ENCODE measurements at places on chromosomes 2 and 18.

DNA sequence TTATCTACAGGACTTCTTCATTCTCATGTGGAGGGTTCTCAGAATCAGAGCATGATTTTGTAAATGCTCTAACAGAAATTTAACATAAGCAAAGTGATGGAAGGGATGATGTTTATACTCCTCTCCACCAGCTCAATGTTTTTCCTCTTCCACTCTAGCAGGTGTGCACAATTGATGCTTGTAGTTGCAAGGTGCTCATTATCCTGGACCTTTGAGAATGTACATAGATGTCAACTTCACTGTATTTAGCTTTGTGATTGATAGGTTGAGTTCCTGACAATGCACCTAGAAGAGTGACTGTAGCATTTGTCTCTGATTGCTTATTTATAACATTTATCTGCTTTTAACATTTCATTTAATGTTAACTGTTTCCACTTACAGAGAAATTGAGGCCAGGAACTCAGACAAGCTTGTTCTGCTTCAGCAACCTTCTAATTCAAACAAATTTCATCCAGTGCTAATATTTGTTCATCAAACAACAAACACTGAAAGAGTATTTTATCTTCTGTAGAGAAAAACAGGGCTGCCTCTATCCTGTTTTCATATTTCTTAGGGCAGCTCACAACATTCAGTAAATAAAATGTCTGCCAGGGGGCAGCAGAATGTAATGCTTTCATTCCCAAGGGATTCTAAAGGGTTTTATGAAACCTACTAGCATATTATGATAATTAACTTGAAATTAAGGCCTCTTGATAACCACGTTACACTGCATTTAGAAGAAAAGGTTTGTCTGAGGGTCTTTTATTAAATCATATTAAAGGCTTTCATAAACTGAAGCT is 127.9 kb upstream of the NOL4 start:
- no peak for DNase-seq

GRCh38 chr2:16933355-16933754 is 267.7 kb upstream of the CYRIA start:
- no peak for DNase-seq

GRCh38 chr2:161223139-161223732 is 63.0 kb downstream of the TANK start:
- DNase-seq: no peak

DNA sequence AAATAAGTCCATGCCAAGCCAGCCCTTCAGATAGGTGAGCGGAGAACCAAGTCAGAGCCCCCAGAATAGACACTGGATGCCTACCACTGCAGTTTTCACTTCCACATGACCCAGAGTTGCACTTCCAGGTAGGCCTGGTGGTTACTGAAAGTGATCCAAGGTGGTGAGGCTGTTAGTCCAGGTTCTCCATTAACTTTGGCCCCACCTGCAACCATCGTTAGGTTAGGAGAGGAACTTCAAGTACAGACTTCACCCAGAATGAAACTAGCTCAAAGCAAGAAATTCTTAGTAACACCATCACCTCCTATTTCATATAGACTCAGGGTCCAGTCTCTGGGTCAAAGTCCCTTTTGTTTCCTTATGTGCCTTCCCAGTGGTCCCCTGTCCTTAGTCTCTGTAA is 293.1 kb upstream of the ID2 start:
- DNase-seq: no peak

DNA sequence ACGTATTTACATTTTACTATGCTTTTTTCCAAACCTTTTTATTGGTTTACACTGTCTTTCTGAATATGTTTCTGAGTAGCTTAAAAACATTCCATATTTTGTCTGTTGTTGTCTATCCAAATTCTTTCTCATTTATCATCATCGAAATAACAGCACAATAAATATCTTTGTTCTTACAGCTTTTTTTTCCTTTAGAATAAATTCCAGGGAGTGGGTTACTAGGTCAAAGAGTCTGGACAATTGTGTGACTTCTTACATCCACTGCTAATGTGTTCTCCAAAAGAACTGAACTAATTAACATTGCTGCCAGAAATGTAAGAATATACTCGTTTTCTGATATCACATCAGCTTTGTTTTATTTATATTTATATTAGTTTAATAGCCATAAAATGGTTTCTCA is 59.4 kb downstream of the ANKRD44 start:
- no peak for DNase-seq

DNA sequence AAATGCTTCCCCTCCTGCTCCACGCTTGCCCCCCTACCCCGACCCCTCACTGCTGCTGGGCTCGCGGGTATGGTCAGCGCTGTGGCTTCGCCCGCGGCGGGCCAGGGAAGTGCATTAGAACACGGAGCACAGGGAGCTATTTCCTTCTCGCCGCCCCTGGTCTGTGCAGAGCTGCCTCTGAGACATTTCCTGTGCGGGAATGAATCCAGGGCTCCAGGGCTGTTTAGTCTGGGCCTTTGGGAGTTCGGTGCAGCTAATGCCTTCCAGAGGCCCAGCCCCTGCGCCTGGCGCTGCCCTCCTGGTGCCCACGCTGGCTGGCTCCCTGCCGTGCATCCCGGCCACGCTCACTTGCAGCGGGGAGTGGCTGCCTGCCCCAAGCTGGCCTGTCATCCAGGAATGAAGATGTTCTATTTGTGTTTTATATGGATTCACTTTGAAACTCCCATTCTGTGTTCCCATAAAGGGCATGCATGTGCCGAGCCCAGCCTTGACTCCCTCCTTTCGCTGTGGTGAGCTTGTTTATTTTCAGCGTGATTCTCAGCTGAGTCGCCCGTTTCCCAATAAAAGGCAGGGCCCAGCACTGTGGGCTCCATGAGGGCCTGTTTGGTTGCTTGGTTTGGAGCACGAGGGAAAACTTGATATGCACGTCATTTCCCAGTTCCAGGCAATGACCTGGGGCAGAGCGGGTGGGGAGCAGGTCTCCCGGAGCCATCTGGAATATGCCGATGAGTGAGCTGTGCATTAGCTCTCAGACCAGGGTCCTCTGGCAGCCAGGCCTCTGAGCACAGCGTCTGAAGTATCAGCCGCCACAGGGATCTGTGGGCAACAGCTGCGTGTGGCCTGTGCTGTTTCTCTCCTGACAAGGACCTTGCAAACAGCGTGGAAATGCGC is 42.7 kb downstream of the SH3RF3 start:
- no peak for DNase-seq

GRCh38 chr18:77218642-77219041 is 31.0 kb upstream of the GALR1 start:
- no peak for DNase-seq

DNA sequence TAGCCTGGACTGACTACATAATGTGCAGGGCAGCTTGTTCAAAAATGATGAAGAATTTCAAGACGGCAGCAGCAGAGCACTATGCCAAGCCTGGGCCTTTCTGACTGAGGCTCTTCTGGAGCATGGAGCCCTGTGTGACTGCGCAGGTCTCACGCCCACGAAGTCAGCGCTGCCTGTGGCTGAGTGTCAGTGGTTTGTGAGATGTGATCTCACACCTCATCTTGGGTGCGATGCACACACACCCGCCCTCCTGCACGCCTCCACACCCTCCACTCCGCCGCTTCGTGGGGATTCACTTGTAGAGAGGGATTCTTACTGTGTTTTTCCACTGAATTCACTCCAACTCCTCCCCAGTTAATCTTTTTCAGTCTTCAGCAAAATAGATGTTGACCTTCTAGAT is 103.9 kb downstream of the VIT start:
- no peak for DNase-seq

DNA sequence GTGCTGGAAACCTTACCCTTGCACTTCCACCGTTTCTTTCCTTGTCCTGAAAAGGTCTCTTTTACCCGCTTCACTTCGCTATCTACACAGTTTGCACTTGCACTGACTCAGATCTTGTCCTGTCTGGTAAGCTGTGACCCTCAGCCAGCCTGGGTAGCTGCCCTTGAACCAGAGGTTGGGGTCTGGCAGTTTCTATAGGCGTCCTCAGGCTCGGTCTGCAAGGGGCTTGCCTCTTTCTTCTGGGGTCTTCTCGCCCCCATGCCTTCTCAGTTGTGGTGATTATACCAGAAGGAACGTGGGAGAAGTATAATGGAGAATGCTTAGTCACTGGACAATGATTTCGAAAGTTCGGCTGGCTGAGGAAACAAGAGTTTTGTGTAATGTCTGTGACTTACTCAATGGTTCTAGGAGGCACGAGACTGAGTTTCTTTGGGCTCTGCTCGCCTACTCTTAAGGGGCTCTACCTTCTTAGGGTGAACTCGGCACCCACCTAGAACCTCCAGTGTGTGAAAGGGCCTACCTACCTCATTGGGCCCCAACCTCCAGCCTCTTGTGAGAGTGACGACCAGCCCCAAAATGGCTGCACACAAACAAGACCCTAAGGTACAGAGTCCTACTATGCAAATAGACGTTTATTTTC is 6.9 kb upstream of the STAT1 start:
- peak; percentile 60 for DNase-seq

DNA sequence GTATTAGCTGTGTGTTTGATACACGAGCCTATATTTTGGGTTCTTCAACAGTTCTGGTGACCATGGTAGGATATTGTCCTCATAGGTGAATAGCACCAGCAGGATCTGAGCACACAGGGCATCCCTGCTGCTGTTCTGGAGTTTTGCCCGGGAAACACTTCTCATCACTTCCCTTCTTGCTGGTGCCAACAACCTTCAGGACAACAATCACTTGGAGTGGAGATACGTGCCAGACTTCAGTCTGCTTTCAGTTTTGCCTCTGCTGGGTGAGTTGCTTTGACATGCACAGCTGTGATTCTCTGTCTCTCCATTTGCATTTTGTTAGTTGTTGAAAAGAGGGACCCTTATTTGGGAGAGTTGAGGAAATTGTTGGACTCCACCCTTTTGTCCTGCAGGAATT is 1347.2 kb upstream of the DDX18 start:
- DNase-seq: no peak

DNA sequence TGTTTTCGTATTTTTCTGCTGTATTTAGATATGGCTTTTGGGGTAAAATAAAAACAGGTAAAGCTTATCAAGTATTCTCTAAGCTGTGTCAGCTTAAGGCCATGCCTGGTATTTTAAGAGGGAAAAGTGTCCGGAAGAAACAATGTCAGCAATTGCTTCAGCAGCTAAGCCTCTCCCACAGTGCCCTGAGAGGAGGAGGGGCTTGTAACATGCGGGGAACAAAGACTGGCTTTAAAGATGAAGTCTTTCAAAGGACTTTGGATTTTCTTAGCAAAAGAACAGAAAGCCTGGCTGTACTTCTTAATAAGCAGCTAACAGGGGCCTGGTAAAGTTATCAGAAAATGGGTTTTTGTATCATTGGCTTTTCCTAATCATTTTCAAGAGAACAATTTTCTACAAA is 102.8 kb downstream of the PXDN start:
- no peak for DNase-seq

DNA sequence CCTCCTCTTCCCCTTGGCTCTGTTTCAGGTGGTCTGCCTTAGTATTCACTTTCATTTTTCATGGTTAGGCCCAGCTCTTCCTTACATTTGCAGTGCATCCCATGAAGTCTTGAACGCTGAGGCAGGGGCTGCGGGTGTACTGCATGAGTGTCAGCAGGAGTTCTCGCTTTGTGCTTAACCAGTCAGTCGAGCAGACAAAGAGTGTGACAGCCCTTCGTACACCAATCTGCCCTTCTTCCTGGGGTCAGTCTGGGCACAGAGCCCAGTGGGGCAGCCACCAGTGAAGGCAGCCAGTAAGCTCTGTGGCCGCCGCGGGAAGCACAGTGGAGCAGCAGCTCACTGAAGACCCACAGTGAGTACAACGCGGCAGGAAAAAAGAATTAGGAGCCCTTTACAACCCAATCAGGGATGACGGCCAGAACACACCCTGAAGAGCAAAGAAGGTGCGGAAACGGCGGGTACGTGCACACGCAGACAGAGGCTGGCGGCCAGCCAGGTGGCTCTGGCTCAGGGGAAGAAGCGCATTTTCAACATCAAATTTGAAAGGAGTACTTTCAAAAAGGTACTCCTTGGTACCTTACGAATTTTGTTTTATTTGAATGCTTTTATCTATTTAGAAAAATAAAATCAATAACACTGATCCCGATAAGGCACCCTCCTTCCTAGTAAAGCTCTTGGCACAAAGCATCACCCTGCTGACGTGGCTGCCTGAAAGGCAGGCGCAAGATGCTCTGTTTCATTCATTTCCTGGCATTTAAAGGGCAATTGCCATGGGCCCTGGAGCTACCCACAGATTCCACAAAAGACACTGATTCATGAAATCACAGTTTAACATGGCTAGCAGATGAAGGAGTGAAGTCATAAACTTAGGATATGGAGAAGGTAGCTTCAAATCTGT is 47.0 kb upstream of the SEMA4C start:
- no peak for DNase-seq

- DNase-seq: no peak
Measured at GRCh38 chr2:136916131-136916530, 150.8 kb downstream of the THSD7B start.

GRCh38 chr2:238907717-238908173 is 59.9 kb downstream of the TWIST2 start:
- no peak for DNase-seq

DNA sequence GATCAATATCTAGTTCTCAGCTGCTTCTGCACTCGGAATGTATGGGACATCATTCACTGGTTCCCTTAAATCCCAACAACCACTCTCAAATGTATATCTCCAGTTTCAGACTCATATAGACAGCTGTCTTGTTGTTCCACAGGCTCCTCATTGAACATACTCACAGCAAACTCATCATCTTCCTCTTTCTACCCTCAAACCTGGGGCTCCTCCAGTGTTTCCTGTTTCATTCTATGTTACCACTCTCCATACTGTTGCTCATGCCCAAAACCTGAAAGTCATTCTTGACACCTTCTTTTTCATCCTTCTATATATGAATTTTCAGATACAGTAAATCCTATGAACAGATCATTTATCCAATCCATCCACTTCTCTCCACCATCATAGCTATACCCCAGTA is 18.7 kb upstream of the REL start:
- no peak for DNase-seq

DNA sequence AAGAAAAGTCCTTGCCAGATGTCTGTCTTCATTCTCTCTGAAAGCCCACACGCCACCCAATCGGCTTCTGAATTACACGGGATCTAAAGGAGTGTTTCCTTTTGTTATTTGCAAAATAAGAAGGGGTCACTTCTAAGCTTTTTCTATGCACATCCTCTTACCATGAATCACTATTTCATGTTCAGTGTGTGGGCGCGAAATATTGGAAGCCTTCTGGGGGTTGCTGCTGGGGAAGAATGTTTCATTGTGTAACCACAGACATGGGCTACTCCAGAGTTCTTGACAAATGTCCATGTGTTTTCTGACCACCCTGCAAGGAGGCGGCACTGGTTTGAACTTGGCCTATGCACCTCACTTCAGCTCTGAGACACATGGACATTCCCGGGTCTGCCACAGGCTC is 133.6 kb upstream of the APCDD1 start:
- DNase-seq: no peak

DNA sequence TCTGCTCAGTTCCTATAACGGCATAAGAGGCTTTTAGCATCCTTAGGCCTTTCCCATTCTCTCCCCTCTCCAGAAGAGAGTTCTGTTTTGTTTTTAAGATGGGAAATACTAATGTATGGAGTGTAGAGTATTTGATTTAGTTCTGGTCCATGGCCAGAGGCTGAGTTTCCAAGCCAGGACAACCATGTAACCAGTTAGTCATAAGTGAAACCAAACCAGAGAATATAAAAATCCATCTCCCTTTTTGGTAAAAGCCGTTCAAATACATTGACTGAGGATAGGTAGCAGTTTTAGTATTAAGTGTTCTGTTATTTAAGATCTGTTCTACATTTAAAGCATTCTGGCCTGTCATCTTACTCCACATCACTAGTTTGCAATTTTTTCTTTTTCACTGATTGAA is 3.1 kb downstream of the PSMD1 start:
- no peak for DNase-seq
